ENCODE measurements at places on chromosomes 3 and 15.

DNA sequence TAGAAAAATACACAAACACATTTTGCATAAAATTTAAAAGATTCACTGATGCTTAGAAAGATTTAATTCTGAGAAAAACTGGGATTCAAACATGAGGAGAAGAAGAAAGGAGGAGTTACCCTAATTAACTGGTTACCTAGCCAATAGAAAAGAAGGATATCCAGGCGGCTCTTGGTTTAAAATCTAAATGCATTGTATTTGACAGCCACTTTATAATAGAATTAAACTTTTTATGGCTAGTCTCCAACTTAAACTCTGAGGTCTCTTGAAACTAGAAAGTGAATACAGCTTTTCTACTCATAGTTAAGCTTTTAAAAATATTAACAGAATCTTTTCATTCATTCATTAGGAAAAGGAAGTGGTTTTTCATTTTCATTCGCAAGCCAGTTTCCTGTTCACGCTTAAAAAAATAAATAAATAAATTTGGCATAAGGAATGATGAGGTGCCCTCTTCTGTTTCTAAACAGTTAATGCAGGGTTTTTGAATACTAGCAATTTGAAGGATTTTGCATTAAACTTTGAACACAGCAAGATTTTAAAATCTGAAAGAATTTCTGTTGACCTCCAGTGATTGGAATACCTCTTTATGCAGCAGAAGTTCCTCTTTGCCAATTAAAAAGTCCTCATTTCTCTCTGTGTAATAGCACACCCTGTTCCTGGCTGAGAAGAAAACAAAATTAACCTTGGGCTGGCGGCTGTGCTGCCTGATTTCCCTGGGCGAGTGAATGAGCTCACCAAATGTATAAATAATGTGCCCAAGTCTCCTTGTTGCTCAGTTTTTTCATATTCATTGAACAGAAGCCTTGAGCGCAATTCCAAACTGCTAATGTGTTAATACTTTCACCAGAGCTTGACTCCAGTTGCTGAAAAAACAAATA lies 105.1 kb downstream of the ZMAT3 start:
- peak; percentile 81 for DNase-seq

DNA sequence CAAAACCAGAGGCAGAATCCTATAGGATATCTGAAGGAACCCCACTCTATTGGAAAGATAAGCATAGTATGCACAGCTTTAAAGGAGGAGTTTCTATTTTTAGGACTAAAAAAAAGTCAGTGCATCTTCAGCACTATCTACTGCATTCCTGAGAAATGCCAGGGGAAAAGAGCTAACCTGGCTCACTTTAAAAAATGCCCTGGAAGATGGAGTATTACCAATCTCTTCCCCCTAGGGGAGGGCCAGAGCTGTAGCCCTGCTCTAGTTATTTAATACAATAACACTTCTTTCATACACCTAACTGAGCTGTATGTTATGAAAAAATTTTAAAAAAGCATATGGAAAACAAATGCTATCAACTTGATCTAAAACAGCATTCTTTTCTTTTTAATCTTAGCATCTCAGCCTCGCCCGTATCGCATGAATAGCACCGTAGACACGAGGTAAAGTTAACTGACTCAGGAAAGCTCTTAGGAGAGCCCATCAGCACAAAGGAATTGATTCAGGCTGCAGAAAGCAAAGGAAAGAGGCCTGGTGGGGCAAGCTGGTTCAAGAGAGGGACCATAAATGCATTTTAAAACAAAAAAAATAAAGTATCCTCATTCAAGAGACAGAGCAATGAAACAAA lies 50.2 kb downstream of the TGM4 start:
- no peak for DNase-seq

- no peak for DNase-seq
Observed at GRCh38 chr3:126360714-126361060, 3.5 kb upstream of the KLF15 start.

GRCh38 chr3:177538048-177538749 lies 340.9 kb upstream of the TBL1XR1 start:
- DNase-seq, result no peak

- DNase-seq, result no peak
Observed at GRCh38 chr3:127018306-127018828, 35.5 kb downstream of the PLXNA1 start.

- DNase-seq, result no peak
Observed at GRCh38 chr3:136171097-136171542, 25.0 kb downstream of the MSL2 start.

- DNase-seq, result no peak
Observed at GRCh38 chr3:126972866-126973265, 10.0 kb upstream of the PLXNA1 start.

DNA sequence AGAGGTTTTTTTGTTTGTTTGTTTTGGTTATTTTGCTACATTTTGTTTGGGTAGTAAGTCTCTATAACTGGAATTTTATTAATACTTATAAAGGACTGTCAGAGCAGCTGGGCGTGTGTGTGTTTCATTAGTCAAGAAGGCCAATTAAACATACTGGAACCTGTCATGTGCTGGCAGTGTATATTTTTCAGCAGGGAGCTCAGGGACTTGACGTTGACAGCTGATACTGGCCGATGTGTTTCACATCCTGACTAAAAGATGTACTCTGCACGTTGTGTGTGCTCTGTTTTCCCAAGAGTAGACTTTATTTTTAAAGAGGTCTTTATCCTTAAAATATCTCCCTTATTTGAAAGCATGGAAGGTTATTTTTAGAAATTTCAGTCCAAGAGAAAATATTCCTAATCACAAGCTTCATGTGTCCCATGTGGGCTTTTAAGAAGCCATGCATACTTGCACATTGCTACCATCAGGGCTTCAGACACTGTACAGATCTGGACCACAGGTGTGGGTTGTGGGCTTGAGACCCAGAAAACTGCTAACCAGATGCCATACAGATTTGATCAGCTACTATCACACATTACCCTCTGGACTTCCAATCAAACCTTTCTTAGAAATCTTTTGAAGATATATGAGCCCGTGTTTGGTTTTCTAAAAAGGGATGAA lies 135.9 kb downstream of the FEZF2 start:
- no peak for DNase-seq

DNA sequence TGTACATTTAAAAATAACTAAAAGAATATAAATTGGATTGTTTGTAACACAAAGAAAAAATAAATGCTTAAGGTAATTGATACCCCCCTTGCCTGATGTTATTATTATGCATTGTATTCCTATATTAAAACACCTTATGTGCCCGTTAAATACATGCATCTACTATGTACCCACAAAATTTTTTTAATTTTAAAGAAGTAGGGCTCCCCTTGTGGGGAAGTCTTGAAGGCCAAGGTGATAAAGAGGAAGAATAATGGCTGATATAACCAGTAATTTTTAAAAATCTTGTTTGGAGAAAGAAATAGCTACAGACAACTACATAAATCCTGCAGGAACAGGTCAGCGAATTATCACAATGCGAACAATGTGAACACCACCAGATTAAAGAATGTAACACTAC lies 451.7 kb upstream of the ARHGEF26 start:
- DNase-seq, result no peak

DNA sequence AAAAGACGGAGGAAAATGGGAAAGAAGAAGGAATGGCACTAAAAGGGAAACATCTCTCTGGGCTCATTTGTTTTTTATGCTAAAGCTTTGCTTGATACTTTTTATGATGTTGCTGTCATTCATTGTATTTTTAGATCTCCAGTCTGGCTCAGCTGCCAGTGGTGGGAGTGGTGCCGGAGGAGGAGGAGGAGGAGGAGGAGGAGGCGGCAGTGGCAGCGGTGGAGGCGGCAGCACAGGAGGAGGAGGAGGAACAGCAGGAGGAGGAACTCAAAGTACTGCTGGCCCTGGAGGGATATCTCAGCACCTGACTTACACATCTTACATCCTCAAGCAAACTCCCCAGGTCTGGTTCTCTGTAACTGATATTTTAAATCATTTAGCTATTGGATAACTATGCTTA lies 49.6 kb downstream of the MAP6D1 start:
- no peak for DNase-seq

GRCh38 chr3:16101295-16102186 lies 72.9 kb upstream of the GALNT15 start:
- no peak for DNase-seq

- DNase-seq, result no peak
Observed at GRCh38 chr15:90883976-90884718, at the start of gene FES. Gene FES (plus strand): TSS chr15:90884504. CDS start chr15:90885046, 542 bp downstream.

DNA sequence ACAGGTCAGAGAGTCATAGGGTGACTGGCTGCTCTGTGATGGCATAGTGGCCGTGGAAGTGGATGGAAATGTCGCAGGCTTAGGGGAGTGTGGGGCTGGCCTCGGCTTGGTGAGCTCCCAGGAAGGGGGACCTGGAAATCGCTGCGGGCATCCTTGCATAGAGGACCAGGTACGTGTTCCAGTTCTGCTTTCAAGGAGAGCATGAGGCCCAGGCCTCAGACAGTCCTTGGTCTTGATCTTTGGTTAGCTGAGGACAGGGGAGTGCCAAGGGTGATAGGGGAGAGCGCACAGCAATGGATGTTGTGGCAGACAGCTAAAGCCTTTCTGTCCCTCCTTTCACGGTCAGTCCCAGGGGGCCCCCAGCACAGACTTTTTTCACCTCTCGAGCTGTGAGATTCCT lies 110.5 kb downstream of the SNRPN start:
- no peak for DNase-seq

- no peak for DNase-seq
Observed at GRCh38 chr3:114841515-114841914, 305.6 kb downstream of the ZBTB20 start.

DNA sequence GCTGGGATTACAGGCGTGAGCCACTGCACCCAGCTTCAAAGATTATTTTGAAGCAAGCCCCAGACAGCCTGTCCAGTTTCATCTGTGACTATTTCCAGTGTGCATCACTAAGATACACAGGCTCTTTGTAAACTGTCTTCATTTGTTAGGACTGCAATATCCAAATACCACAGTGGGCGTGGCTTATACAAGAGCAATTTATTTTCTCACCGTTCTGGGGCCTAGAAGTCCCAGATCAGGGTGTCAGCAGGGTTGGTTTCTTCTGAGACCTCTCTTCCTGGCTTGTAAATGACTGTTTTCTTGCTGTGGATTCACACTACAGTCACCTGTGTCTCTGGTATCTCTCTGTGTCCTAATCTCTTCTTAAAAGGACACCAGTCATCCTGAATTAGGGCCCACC lies 59.7 kb downstream of the RLBP1 start:
- no peak for DNase-seq

DNA sequence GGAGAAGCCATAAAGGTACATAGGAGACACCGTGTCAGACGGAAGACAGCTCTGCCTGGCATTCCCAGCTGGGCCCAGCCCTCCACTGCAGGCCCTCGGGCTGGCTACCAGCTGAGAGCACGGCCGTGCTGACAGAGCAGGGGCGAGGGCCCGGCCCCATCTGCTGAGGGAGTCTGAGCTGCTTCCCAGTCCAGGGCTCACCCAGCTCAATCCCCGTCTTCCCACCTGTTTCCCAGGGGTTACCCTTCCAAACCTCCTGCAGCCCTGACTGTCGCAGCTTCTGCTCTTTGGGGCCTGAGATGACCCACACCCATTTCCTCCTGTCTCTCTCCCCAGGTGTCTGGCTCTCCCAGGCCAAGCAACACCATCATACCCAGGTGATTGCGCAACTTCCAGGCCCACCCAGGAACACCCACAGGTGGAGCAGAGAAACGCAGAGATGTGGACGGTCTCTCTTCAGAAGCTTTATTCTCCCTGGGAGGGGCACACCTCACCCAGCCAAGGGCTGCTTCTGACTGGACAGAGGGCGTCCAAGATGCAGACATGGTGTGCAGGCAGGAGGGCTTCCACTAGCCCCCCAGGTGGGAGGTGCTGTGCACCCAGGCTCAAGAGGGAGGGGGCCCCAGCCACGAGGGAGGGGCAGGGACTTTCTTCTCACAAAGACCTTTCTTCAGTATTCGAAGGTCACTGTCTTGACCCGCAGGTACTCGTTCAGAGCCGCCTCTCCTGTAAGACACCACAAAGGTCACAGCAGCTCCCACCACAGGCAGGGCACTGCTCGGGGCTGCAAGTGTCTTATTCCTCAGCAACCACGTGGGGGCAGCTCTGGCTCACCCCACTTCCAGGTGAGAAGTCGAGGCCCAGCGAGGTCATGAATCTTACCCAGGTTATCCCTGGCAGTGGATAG lies 19.4 kb upstream of the SLC41A3 start:
- no peak for DNase-seq

DNA sequence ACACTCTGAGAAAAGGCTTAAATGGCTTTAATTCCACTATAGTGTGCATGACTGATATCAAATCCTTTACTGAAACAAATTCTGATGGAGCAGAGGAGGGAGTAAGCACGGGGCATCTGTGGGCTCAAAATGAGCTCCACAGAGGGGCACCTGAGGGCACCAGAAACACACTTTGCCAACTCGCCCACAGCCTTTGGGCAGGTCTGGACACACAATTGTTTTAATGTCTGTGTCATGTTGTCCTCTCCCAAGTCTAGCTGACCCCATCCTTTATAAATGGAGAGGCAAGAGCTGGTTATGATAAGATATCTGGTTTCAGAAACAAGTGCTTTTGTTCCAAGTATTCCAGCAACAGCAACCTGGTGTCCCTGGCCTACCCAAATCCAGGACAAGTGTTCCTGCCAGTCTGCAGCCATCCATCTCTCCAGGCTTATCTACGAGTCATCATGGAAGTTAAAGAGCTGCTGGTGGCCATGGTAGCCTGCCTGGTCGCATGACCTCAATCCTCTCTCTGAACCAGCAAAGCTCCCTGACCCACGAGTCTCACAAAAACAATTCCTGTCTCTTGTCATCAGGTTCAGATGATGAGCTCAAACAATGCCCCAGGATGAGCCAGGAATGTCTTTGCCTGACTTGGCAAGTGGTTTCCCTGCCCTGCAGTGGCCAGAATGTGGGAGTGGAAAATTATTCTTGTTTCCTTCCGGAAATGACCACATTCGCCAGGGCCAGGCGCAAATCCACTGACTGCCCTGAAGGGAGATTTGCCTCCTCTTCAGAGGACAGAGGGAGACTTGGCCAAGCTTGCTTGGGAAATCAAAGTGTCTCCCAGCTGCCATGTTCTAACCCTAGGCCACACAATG lies 64.4 kb upstream of the TPM1 start:
- DNase-seq, result no peak

GRCh38 chr3:178367817-178368617 lies 168.2 kb upstream of the KCNMB2 start:
- peak; percentile 44 for DNase-seq

DNA sequence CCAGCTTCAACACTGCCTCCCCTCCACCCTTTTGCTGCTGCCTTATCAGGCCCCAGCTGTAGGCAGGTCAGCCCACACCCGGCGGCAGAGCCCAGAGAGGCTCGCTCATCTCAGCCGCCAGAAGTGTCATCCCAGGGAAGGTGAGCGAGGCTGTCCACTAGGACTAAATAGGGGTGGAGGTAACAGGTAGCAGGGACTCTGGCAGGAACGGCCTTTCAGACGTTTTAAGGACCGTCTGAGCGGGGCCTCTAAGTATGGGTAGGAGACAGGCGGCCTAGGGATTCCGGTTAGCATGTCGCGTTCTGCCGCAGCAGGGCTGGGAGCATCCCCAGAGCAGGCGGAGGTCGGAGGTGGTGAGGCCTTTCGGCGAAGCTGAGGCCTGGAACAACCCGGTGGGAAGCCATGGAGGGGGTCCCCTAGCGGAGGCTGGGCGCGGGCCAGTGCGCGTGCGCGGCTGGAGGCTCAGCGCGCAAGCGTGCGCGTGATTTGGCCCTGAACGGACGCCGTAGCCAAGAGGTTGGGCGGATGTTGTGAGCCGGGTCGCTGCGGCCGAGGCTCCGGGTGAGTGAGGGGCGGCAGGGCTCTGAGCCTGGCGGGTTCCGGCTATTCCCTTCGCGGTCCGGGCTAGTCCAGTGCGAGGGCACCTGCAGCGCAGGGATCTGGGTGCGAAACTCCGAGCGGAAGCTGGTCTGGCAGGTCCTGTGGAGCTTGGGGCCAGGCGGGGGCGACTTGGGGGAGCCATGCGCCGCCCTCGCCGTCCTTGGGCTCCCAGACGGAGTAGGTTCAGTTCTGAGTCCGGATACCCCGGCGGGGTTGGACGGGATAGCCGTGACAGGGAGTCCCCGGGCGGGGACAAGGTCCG lies at the start of the genes MST1 and RNF123:
MST1 (minus strand) TSS at position 429 of the 862 bp plus-strand sequence. CDS start 783 bp downstream, outside the sequence.
RNF123 (plus strand) TSS at position 512 of the 862 bp plus-strand sequence. CDS start 1,609 bp downstream, outside the sequence.
- no peak for DNase-seq

Measured in NCI-H2081 (cell line).